Activated CD4-positive, alpha-beta memory T cell treated with anti-CD3 and anti-CD28 coated beads, Interleukin-2, amount 10 ng/mL, durations not matched to agents 7 days and 5 days (primary cell): ENCODE measurements at places on chromosomes 3 and 15. TPM values are rescaled to one million over a fixed set of nuclear protein-coding genes. Genes with fewer than 3 reads are reported as not detected.

- DNase-seq = no peak
These were observed 375.8 kb upstream of the ARPP21 start for GRCh38 chr3:35263477-35263876.

DNA sequence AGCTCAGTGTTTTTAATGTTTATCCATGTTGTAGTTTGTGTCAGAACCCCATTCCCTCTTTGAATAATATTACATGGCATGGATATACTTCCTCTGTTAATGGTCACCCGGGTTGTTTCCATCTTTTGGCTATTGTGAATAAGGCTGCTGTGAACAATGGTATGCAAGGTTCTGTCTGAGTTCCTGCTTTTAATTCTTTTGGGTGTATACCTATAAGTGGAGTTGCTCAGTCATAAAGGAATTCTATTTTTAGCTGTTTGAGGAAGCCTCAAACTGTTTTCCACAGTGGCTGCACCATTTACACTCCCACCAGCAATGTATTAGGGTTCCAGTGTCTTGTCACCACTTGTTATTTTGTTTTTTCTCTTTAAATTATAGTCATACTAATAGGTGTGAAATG, 99.6 kb downstream of the SLC25A26 start:
- no peak for DNase-seq

GRCh38 chr3:99923873-99924272, 106.2 kb downstream of the CMSS1 start:
- DNase-seq = no peak

- DNase-seq = no peak
These were observed 713.7 kb upstream of the SEMA6D start for GRCh38 chr15:47003568-47003967.

The LARP6 gene
- total RNA-seq = not detected

The TNNC1 gene
- 2.5 TPM for total RNA-seq

DNA sequence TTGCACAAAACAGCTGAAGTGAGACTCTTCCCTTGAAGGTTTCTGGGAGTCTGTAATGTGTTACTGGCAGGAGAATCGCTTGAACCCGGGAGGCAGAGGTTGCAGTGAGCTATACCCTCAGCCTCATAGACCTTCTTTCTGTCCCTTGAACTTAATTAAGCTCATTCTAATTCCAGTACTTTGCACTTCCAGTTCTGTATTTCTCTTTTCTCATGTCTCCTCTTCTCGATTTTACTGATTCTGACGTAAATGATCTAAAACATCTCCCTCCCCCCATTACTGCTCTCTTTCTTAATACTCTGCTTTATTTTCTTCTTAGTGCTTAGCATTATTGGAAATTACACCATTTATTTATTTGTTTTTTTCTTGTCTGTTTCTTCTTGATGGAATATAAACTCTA, 165.4 kb upstream of the P2RY1 start:
- no peak for DNase-seq

The SNTN gene
- total RNA-seq = not detected

GRCh38 chr3:147356145-147356908, 50.0 kb downstream of the ZIC4 start:
- DNase-seq = no peak

GRCh38 chr3:79886204-79886603, 118.4 kb upstream of the ROBO1 start:
- no peak for DNase-seq

GRCh38 chr3:115361806-115362205, 214.7 kb upstream of the ZBTB20 start:
- DNase-seq = no peak

GRCh38 chr3:180321534-180321933, 280.4 kb upstream of the TTC14 start:
- no peak for DNase-seq

GRCh38 chr15:81268881-81269601, 54.9 kb downstream of the STARD5 start:
- DNase-seq = no peak

The PAK6 gene
- 0.65 TPM for total RNA-seq

DNA sequence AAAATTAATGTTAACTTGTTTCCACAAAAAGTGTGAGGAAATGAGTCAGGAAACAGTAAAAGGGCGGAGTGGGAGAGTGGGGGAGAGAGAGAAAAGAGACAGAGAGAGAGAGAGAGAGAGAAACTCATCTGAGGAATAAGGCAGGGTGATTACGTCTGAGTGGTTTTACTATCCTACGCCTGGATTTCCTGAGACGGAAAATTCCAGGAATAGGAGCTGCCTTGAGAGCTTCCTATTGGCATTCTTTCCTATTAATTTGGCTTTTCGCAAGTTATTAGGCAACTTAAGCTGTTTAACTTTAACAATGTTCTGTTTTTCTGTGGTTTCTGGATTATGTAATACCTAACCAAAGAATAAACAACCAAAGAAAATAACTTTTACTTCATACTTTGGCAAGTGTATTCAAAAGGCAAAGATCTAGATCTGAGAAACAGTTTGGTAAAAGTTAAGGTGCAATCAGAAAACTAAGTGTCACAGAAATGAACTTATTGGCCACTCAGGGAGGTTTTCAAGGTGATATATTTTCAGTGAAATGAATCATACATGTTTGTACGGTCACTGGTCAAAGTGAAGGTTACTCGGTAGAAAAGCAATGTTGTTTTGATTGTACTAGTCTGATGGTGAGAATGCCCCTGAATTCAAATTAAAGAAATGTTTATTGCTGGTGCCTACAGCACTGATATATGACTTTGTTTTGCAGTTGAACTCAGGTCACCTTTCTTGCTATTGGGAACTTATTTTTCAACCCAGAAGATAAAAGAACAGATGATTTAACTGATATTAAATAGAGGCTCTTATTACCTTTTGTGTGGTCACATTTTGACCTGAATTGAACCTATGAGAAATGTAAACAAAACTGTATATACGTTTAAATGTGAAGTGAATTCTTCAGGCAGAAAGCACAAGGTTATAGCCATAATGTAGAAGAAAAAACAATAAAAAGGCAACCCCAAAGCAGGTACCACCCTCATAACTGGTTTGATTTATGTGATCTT, 39.9 kb upstream of the TNFSF10 start:
- peak; percentile 32 for DNase-seq

GRCh38 chr3:172040981-172041963, 1.9 kb downstream of the FNDC3B start:
- no peak for DNase-seq
